ENCODE measurements at places on chromosomes 2 and 18. TPM values are rescaled to one million over a fixed set of nuclear protein-coding genes. Genes with fewer than 3 reads are reported as not detected.

DNA sequence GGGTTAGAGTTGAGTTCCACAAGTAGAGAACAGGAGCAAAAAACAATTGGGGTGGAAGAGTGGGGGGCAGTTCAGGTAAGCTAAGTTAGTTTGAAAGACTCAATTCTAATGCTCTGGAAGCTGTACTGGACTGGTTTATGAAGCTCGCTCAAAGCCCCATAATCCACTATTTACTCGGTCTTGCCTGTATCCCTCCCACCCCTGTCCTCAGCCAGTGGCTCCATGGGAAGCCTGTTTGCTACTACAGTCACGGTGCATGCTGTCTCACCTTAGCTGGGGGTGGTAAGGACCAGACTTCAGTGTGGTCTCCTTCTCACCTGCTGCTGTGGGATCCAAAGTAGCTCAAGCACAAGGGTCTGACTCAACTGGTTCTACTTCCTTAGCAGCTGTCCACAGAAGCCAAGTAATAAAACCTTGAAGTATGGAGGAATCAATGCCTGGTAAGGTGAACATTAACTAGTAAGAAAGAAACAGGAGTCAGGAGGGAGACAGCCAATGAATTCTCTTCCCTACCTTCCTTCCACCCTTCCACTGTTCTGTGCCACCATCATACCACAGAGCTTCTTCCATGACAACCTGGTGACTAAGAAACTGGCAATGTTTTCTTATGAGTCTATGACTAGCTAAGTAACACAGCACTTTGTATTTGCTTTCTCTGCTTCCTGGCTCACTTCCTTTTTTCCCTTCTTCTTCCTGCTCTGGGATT lies 230.8 kb downstream of the SRBD1 start:
- DNase-seq = no peak

The PSTPIP2 gene
- total RNA-seq = 1.8 TPM

The FABP1 gene
- 0.88 TPM for total RNA-seq

DNA sequence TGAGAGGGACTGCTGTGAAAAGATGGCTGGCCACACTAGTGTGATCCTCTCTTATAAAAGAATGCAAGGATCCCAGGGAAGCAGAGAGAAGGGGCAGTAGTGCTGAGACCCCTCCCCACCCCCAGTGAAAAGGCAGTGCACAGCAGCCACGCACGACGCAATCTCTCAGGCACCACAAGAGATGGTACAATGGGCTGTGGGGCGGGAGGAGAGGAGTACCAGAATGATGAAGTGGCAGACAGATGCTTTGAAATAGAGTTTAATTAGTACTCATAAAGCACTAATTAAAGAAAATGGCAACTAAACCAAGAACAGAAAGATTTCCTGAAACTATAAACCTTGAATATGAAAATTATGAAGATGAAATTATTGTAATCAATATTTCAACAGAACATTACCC lies 29.0 kb downstream of the B4GALT6 start:
- no peak for DNase-seq

- peak; percentile 85 for DNase-seq
Measured at GRCh38 chr2:188293601-188294351, 2.1 kb downstream of the GULP1 start.

The LGALSL gene
- total RNA-seq = 6.9 TPM

The HOXD11 gene
- total RNA-seq = not detected

DNA sequence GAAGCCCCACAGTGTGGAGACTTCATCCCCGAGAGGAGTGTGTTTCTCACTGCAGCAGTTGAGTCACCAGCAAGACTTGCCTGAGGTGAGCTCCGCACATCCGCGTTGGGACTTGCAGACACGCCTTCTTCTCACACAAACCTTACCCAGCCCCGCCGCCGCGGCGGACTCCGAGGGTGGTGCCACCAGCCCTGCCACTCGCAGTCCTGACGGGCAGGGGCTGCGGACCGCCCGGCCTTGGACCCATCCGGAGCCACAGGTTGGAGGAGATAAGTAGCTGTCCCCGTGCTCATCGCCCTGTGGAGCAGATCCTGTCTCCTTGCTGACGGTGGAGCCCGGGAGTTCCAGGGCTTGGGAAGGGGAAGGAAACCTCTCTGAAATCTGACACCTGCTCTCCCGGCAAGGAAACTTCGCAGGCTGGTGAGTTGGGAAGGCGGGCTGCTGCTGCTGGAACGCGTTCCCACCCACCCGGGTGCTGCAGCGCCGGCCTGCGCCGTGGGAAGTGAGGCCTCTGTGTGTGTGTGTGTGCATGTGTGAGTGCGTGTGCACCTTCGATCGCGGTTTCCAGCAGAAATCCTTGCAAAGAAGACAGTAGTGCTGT lies at the start of gene RAB27B:
Gene RAB27B, plus strand, starts transcription at position 197 of the 601 bp plus-strand sequence. CDS start 49,109 bp downstream, outside the sequence.
- peak; percentile 31 for DNase-seq

- DNase-seq = peak; percentile 47
Measured at GRCh38 chr2:177332026-177332991, 60.3 kb upstream of the AGPS start.

The REG1B gene
- total RNA-seq = not detected

DNA sequence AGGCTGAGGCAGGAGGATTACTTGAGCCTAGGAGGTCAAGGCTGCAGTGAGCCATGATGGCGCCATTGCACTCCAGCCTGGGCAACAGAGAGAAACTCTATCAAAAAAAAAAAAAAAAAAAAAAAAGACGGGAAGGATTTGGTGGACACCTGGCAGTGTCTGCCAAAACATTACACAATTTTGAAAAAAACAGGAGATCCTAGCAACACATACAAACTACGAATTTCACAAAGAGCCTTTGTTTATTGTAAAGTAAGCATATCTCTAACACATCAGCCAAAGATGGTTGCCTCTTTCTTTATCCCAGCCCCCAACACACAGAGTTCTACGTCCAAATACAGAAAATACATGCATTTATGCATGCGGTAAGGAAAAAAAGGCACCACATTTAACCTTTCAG lies 7.6 kb downstream of the GPR45 start:
- DNase-seq = no peak

DNA sequence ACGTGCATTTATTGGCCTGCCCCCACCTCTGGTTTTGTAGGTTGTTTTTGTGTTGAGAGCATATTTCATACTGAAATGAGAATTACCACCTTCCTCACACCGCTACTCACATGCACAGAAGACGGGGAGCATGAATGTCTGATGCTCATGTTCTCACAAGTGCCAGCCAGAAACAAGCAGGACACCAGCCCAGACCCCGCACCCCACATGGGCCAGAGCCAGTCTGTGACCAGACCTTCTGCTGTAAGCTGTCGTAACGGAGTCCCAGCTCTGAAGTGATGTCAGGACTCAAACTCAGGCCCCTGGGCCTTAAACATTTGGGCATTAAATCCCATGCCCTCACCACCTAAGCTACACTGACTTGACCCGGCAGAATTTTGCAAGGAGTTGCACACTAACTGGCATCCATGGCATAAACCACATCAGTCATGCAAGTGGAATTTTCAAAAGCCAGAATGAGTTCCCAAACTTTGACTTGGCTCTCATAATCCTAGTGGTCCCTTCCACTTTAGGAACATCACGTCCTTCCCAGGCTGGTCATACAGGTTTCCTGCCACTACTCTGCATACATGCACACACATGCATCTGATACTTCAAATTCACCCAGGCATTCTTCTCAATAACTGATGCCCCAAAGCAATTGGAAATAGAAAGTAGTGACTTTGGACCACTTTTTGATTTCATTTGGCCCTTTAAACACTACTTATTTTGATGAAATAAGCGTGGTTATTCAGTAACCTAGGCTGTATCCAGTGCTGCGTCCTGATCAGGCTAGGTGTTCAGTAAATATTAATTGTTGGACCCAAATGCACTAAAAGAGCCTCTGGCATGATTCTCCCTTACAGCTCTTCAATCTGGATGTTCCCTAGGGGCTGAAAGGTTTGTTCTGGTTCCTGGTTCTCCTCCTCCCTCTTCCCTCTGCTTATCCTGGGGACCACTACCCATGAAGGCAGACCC lies 223.1 kb upstream of the ID2 start:
- no peak for DNase-seq

The ATP8B1 gene
- total RNA-seq = 22.6 TPM

The STON1 gene
- total RNA-seq = 75.3 TPM

- DNase-seq = no peak
Measured at GRCh38 chr2:129910446-129911362, 68.8 kb upstream of the RAB6C start.

The PIEZO2 gene
- 42.8 TPM for total RNA-seq

DNA sequence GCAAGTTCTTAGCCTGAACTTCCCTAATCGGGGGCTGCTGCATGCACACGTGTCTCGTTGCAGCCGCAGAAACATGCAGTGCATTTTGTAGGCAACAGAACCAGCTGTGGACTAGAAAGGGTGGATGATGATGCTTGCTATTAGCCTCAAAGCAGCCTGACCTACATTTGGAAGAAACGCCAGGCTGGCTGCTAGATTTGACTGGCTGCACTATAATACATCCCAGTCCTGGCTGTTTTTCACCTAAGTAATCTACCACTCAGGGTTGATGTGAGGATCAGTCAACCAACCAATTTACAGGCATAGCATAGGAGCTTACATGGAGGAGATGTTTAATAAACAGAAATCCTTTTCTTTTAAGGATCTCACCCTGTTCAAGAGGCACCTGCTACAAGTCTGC lies 56.4 kb upstream of the SPP2 start:
- DNase-seq = no peak

The CCDC74A gene
- total RNA-seq = not detected

- DNase-seq = no peak
Measured at GRCh38 chr2:4214444-4215205, 511.2 kb downstream of the DCDC2C start.

The VIT gene
- total RNA-seq = 6.2 TPM
